MV-4-11 (cell line): ENCODE measurements at places on chromosomes 13 and 19.

DNA sequence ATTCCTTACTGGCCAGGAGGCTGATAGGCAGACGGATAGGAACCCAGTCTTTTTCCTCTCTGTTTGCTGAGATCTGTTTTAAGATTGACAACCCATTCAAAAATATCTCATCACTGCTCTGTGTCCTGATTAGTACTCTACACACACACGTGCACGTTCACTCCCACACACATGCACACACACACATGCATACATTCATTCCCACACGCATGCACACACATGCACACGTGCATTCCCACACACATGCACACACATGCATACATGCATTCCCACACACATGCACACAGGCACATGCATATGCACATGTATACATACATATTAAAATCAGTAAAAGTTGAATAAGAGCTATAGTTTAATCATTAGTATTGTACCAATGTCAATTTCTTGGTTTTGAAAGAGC lies 80.6 kb upstream of the SIAH3 start:
- DNase-seq: no peak

DNA sequence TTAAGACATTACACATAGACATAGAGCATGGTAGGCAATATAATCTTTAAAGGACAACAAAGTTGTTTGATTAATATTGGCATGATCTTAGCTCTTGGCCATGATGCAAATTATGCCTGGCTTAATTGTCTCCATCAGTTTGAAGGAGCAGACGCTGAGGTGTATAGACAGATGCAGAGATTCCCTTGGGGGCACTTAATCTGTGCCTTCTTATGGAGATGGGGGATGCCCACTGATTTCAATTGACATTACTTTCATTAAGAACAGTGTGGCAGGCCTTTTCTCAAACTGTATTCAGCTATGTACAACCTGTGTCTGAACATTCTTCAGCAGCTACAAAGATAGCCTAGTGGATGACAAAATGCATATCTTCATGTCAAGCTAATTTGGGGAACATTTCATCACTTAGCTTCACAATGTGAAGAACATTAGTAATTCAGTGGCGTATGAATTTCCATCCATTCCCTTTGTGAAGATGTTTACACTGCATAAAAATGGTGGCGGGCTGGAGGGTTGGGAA lies 85.3 kb upstream of the MYCBP2 start:
- no peak for DNase-seq

DNA sequence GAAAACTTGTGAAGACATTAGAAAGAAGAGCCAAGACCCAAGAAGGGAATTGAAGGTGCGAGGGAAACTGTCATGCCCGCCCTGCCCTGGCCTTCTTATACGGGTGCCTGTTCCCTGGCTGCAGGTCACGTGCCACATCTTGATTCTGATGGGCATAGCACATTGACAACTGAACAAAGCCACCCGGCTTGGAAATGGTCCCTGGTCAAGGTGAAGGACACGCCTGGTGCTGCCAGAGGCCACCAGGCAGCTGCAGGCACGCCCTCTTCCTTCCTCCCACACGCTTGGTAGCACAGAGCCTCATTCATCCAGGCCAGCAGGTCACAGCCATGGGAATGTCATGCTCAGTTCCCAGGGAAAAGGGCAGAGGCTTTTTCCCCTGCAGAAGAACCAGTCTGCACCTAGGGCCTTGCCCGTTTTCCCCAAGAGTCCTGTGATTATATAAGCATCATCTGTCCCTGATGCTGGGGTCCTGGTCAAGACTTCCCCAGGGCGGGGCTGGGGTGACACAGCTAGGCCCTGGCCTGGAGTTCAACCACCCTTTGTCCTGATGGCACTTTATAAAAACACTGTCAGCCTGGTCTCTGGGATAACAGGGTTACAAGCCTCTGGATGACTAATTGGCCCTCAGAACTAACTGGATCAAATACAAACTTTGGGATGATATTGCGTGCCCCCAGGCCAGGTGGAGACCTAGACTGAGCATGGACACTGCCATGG lies 56.0 kb downstream of the CDADC1 start:
- DNase-seq: no peak

DNA sequence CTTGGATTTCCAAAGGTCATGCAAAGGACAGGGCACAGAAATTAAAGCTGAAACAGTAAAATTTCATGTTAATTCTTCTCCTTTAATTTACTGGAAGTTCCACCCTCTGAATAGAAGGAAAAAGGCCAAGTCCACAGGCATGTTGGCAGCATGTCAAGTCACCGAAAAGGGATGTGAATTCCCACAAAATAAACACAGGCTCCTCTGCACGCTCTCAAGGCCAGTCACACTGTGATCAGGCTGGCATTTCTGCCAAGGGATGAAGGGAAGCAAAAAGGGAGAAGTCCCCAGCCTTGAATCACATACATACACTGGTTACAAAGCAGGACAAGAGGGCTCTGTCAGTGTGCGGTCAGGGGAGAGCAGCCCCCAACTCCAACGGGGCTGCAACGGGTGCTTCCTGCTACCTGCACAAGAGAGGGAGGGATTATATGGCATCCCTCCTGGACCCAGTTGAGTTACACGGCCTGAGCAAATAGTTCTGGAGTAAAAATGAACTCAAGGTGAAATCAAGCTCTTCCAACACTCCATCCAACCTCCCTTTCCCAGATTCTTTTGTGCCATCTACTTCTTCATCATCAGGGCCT lies 6.9 kb downstream of the DCLK1 start:
- no peak for DNase-seq

- DNase-seq: no peak
Measured at GRCh38 chr13:80116107-80116506, 224.8 kb downstream of the SPRY2 start.

- DNase-seq: no peak
Measured at GRCh38 chr19:29442910-29443309, 82.9 kb upstream of the VSTM2B start.

DNA sequence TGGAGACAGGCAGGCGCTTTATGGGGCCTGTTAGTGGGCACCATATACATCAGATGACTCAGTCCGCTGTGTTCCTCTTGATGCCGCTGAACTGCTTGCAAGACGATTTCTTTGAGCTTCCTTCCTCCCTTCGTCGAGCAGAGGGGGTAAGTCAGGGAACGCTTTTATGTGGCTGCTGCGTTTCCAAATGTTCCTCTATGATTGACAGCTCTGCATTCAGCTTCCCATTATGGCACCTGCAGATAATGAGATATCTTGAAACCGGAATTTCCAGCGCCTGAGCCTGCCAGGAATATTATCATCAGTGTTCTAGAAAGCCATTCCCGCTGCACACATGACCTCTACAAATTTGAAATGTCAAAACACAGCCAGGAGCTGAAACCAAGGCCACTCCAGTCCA lies 257.0 kb downstream of the TSHZ3 start:
- DNase-seq: no peak

DNA sequence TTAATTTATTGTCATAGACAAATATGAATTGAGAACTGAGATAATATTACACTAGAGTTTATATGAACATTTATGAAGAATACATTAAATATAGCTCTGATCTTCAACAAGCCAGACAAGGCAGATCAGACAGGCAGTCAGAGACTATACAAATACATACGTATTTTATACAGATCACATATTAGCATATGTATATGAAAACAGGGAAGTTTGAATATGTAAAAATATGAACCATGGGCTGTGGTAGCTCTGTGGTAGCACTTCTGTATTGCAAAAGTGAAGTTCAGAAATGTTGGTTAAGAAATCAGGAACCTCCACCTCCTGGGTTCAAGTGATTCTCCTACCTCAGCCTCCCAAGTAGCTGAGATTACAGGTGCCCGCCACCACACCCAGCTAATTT lies 20.7 kb downstream of the GPR180 start:
- peak; percentile 70 for DNase-seq

- DNase-seq: no peak
Measured at GRCh38 chr13:112434937-112435523, 58.9 kb downstream of the SPACA7 start.

DNA sequence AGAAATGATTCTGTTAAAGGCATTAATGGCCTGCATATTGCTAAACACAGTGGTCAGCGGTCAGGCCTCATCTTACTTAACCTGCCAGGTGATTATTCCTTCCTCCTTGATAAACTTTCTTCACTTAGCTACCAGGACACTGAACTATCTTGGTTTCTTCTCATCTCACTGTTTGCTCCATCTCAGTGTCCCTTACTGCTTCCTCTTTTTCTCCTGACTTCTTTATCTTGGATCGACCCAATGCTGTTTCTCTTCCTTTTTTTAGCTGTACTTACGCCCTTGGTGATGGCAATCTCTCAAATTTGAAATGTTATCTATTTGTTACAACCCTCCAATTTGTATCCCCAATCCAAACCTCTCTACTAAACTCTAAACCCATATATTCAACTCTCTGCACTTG lies 7.8 kb upstream of the CLC start:
- peak; percentile 90 for DNase-seq

DNA sequence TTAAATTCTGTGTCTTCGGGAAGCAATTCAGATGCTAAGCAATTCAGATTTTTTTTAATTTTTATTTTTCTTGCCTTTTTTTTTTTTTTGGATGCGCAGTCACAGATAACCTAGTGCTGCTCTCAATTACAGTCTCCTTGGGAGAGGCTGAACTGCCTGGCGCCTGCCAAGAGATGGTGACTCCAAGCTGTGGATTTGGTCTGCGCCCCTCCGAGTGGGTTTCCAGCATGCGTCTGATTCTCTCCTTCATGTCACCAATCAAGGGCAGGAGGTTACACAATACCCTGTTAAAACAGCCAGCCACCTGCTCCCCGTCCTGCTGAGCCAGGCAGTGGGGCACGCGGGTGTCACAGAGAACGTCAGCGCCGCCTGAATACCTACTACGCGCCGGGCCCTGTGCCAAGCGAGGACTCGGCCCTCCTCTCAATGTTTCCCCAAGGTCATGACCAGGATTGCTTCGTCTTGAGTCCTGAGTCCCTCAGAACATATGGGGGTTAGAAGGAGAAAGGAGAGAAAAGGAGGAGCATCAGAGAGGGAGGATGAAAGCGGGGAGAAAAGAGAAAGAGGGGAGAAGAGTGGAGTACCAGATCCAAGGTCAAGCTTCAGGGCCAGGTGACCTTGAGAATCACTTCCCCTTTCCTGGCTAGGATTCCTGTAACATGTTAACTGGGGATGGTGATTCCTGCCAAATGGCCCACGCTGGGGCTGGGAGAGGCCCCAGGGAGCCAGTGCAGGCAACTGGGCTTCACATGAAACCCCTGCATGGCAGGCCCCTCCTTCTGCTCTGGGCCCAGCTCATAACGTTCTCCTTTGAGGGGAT lies 213.6 kb downstream of the URI1 start:
- no peak for DNase-seq

DNA sequence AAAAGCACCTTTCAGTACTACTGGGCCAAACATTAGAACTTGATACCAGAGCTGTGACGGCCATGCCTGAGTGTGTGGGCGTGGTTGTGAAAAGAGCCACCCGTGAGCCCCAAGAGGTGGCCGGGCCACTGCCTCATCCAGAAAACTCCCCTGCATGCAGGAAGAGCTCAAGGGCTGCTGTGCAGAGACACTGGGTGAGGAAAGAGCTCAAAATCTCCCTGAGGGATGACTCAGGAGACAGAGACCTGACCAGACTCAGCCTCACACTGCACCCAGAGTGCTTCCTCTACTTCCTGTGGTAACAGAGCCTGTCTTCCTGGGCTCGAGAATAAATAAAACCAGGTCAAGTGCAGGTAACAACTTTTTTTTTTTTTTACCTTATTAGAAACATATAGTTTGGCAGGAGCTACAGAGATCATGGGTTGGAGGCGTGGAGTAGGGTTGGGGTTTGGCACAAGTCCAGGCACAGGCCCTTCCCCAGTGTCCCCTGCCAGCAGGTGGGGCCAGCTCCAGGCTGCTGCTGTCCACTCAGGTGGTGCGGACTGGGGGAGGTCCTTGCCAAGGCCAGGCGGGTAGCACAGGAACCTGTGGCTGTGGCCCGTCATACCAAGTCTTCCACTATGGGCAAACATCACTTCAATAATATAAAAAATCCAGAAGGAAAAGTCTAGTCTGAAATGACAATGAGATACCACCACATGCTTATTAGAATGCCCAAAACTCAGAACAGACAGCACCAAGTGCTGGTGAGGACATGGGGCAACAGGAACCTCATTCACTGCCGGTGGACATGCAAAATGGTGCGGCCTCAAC lies 25.5 kb downstream of the ELL start:
- DNase-seq: peak; percentile 81

DNA sequence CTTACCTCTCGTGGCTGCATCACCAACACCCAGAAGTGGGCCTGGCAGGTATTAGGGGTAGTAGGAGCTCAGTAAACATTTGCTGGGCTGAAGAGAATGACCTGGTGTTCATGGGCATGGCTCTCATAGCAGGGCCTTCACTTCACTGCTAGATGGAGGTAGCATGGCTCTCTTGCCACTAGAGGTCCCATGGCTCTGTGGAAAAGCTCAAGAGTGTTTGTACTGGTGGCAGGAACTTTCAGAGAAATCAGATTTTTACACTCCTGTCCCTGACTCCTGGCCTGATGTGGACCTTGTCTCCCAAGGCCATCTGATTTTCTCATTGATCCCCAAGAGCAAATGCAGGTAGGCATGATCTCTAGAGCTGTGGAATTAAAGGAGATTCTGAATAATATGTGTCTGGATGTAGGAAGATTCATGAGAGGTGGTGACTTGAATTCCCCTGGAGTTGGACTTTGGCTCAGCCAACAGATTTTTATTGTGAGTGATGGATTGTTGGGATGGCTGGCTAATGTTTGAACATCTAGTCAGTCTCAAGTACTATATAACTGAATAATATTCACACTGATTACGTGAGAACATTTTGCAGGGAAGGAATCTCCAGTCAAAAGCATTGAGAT lies 5.7 kb downstream of the ZNF574 start:
- DNase-seq: peak; percentile 57

DNA sequence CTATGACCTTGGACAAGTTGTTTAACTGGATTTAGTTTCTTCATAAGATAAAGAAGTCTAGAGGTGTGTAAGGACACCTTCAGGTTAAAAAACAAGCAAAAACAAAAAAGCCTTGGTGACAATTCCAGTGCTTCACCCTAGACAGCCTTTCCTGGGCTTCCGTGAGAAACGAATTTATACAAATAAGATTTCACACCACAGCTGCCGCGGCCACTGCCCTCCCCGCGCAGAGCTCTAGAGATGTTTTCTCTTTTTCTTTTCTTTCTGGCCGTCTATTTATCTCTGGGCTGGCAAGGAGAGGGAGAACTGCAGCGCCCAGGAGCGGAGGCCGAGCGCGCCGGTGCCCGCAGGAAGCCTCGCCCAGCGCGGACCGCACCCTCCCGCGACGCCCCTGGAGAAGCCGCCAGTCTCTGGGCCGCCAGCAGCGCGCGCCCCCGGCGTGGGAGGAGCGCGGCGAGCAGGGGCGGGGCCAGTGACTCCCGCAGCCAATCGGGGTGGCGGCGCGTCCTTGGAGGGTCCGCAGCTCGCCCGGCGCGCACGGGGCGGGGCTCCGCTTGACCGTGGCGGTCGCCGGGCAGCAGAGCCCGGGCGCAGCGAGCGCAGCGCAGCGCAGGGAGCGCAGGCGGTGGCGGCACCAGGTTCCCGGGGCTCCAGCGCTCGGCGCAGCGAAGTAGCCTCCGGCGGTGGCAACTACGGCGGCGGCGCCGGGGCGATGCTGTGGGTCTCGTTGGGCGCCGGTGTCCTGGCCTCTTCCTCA lies 107.0 kb downstream of the RXFP2 start:
- peak; percentile 75 for DNase-seq
